ENCODE measurements at places on chromosomes 16 and 17.
A peak's percentile ranks its signal among the peaks of the same experiment; 100 is the strongest.

DNA sequence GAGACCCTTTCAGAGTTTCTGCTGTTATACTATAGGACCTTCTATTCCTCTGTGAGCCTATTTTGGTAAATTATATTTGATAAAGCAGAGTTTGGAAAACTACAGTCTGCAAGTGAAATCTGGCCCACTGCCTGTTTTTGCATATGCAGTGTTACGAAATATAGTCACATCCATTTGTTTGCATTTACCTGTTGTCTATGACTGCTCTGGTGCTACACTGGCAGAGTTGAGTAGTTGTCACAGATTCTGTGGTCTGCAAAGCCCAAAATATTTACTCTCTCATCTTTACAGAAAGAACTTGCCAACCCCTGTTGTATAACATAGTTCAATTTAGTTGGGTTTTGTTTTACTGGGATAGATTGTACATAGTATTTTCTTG lies 42.3 kb downstream of the TNRC6A start:
- DNase-seq = no peak

DNA sequence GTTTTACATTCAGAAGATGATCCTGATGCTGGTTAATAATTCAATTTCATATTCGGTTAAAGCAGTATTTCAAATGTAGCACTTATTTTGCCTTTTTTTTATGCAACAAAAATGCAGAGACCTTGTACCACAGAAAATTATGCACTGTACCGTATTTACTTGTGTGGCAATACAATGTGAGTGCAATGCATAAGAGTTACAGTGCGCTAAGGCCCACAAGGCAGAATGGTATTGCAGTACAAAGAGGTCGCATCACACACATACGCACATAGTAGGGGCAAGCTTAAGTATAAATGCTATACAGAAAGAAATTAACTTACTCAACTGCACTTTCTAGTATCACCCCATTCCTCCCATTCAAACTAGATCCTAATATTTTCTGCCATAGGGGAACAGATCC lies 103.0 kb downstream of the SYCE1L start:
- DNase-seq = no peak

DNA sequence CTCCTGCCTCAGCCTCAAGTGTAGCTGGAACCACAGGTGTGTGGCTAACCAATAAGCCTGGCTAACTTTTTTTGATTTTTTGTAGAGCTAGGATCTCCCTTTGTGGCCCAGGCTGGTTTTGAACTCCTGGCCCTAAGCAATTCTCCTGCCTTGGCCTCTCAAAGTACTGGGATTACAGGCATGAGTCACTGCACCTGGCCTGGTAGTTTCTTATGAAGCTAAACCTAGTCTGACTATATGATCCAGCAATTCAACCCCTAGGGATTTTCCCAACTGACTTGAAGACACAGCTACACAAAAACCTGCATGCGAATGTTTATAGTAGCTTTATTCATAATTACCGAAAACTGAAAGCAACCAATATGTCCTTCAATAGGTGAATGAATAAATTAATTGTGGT lies 176.2 kb upstream of the IRX3 start:
- DNase-seq = no peak

DNA sequence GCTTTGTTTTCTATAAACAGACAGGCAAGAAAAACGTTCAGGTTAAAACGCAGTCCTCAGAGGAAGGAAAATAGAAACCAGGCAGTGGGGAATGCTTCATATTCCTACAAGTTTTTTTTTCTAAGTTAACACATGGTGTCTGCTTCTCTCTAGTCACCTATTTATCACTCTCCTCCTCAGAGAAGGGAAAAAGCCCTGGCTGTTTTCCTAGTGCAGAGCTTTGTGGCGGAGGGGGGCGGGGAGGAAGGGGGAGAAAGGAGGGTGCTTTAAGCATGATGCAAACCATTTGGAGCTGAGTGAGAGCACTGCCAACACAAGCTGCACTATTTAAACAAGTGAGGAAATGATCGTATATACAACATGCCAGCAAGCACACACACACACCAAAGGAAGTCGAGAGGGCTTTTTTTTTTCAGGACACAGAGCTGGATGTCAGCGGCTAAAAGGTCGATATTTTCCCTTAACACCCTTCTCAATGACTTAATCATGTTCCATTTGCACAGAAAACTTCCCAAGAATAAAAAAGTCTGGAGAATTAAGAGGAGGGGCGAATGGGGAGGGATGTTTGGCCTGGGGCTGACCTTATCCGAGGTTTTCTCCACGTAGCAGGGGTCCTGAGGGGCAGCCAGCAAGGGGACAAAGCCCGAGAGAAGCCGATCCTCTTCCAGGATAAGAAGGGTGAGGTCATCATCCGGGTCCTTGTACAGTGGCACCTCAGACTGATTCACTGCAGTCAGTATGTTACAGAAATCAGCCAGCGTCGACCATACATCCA lies 117.4 kb downstream of the HIC1 start:
- DNase-seq = peak; percentile 92

DNA sequence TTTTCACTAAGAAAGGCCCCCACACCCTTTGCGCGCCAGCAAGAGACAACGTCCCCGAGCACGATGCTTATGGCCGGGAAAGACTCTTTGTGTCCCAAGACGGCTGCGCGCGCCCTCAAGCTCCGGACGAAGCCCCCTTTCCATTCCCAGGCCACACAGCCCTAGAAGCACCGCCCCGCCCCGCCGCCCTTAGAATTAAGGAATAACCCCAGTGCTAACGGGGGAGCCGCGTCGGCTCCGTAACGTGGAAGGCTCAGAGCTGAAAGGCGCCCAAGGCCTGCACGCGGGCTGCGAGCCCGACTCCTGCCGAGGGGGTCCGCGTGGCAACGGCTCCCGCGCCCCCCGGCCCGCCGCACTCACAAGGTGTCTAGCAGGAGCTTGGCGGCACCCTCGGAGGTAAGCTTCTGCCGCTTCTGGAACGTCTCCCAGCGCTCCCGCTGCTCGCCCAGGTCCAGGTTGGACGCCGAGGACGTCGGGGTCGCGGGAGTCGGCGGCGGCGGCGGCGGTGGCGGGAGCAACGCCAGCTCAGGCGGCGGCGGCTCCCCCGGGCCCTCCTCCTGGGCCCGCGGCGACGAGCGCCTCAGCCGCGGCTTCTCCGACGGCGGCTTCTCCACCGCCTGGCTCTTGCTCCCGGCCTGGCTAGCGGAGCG lies 477 bp downstream of the CENPV start:
- DNase-seq = peak; percentile 48

- no peak for DNase-seq
Measured at GRCh38 chr16:22648941-22649340, 138.2 kb downstream of the NPIPB5 start.

- DNase-seq = no peak
Measured at GRCh38 chr17:72342061-72342460, 221.2 kb downstream of the SOX9 start.

DNA sequence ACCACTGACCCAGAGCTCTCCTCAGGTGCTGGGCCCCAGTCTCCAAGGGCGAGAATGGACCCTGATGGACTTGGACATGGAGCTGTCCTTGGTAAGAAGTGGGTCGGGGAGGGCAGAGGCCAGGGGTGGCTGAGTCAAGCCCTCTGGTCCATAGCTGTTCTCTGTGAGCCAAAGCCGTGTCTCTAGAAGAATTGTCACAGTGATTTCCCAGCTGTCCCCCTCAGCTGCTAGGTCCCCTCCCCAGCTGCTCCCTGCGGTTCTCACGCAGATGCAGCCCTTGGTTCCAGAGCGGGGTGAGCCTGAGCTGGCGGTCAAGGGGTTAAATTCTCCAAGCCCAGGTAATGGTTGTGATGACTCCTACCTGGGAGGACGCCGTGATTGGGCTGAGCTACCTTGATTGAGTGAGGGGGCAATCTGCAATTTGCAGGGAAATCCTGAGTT lies 1.3 kb upstream of the NOL3 start:
- no peak for DNase-seq

GRCh38 chr16:12366313-12366712 lies 389.8 kb downstream of the SNX29 start:
- no peak for DNase-seq

- no peak for DNase-seq
Measured at GRCh38 chr17:81287741-81288430, 7.2 kb downstream of the SLC38A10 start.

GRCh38 chr16:88527186-88527936 lies 42.8 kb upstream of the ZC3H18 start:
- peak; percentile 31 for DNase-seq

- no peak for DNase-seq
Measured at GRCh38 chr16:84930298-84931106, 80.8 kb downstream of the ZDHHC7 start.

- no peak for DNase-seq
Measured at GRCh38 chr16:30808146-30808545, 21.1 kb upstream of the ZNF629 start.

DNA sequence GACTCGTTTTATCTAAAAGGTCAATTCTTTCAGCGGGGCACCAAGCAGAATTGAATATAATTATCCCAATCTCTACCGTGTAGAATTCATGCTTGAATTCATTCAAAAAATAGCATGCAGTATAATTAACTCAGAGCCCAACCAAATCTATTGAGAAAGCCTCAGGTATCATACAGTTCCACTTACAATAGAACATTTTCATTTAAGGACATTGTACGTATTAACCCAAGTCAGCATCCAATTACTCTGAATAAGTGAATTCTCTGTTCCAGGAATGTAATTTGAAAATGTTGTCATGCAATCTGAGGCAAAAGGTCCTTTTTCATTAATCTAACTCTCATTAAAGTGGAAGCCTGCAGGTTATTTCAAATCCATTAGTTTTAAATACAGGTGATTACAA lies 78.5 kb downstream of the SALL1 start:
- no peak for DNase-seq

- DNase-seq = no peak
Measured at GRCh38 chr16:48542020-48542473, 67.9 kb downstream of the N4BP1 start.

GRCh38 chr17:64472564-64472963 lies 23.6 kb downstream of the MILR1 start:
- DNase-seq = no peak

GRCh38 chr16:67666559-67667452 lies at the start of the genes C16orf86 and ENKD1:
TSS of gene C16orf86 (plus strand) at chr16:67666814. CDS start at chr16:67666971, 157 bp downstream.
TSS of gene ENKD1 (minus strand) at chr16:67666750. CDS start at chr16:67666442, 308 bp downstream.
- peak; percentile 84 for DNase-seq

DNA sequence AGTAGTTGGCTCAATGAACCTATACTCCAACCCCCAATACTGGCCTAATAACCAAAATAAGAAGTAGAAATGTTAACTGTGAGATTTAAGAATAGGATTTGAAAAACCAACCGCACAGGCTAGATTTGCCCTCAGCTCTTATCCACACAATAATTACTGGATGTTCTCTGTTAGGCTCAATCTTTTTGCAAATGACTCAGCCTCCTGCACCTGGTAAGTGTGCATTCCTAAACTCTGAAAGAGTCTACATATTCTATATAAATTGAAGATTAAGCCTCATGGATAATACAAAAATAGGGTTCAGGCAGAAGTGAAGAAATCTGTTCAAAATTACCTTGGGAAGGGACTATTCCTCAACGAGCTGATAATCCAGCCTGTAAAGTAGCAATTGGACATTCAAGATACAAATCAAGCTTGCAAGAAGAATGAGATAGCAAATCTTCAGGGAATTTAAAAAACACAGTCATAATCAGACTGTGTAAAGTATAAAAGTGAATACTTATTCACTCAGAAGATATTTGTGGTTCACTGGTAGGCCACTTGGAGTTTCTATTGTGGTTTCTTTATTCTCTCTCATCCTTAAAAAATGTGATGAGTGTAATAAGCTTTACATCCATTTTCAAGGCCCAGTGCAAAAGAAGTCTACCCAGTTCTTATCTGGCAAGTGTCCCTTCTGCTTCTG lies 931.9 kb upstream of the SOX9 start:
- no peak for DNase-seq

DNA sequence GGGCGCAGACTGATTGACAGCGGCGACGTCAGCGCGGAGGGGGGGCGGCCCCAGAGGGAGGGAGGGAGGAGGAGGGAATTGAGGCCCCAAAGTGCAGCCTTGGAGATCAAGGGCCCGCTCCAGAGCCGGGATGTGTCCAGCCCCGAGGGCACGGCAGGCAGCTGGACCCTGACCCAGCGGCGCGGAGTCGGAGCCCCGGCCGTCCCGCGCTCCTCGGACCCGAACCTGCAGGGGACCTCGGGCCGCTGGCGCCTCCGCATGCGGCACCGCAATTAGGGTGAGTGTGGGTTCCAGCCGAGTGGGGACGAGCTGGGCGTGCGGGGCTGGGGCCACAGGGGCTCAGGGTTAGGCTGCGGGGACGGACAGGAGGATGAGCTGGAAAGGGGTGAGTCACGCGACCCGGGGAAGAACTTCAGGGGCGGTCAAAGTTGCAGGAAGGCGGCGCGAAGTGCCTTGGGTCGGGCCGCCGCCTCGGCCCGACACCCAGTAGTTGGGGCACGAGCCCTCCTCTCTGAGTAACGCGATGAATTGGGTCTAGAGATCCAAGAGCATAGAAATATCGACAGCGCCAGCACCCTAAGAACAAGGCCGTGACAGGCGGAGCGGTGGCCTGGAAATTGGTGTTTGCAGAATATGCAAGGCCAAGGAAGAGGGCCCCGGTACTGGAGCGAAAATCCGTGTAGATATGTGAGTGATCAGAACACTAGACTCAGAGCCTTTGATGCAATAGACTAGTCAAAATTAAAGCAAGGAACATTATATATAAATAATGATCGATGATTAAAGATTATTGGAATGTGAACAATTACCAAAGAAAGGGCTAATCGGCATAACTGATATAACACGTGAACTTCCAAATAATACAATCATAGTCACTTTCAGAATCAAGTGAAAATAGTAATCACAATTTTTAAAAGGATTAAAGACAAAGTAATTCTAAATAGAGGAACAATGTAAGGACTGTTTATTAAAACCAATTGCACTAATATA lies at the start of gene TBX4:
TSS of gene TBX4 (plus strand) at position 122 of the 990 bp plus-strand sequence. CDS start 4,069 bp downstream, outside the sequence.
- no peak for DNase-seq

DNA sequence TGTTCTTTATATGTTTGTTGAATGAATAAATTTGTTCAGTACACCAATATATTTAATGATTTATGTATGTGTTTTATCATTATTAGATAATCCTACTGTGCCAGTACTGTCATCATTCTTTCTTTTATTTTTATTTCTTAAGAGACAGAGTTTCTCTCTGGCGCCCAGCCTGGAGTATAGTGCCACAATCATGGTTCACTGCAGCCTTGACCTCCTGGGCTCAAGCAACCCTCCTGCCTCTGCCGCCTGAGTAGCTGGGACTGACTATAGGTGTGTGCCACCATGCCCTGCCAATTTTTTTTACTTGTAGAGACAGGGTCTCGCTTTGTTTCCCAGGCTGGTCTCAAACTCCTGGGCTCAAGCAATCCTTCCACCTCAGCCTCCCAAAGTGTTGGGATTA lies 41.8 kb downstream of the PAFAH1B1 start:
- DNase-seq = no peak

- no peak for DNase-seq
Measured at GRCh38 chr17:50263331-50264262, 10.7 kb upstream of the TMEM92 start.

GRCh38 chr17:76281573-76282371 lies 16.6 kb downstream of the UBALD2 start:
- no peak for DNase-seq

All from renal pelvis (tissue), 12 donors.